Upper lobe of left lung (tissue), 6 donors: ENCODE measurements at places on chromosomes 16 and 17. TPM values are rescaled to one million over a fixed set of nuclear protein-coding genes. Genes with fewer than 3 reads are reported as not detected.

Gene TP53TG3
- total RNA-seq: not detected

Gene TBX4
- 11.9 TPM for total RNA-seq

Gene MMP2
- total RNA-seq: 210 TPM

Gene C17orf50
- total RNA-seq: not detected

Gene VMO1
- 11.6 TPM for total RNA-seq

- H3K27ac ChIP-seq: no peak overlapping the region
- peaks cover 29% of the 10 kb centered on the region for H3K4me1 ChIP-seq
- no peaks in the 10 kb centered on the region for H3K36me3 ChIP-seq
- no peak for DNase-seq
- H3K27me3 ChIP-seq: no peaks in the 10 kb centered on the region
These were observed 54.6 kb downstream of the ABR start for GRCh38 chr17:1124896-1125787.

DNA sequence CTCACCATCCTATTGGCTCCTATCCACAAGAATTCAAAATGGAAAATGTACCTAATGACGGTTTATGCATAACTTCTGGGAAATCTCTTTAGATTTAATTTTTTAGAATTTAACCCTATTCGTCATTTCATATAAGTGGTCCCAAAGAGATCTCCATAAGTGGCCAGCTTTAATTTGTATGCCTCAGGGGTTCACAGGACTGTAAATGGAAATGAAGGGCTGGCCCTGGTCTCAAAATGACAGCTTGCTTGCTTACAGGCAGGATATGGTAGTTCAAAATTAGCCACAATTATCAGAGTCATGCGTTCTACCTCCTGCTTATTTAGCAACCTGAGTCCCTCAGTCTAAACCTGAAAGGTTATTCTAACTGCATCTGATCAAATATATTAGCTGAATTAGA is 6.6 kb upstream of the NACA2 start:
- no peaks in the 10 kb centered on the region for H3K36me3 ChIP-seq
- no peak overlapping the region for H3K27ac ChIP-seq
- H3K4me3 ChIP-seq: no peak overlapping the region
- no peaks in the 10 kb centered on the region for H3K4me1 ChIP-seq

DNA sequence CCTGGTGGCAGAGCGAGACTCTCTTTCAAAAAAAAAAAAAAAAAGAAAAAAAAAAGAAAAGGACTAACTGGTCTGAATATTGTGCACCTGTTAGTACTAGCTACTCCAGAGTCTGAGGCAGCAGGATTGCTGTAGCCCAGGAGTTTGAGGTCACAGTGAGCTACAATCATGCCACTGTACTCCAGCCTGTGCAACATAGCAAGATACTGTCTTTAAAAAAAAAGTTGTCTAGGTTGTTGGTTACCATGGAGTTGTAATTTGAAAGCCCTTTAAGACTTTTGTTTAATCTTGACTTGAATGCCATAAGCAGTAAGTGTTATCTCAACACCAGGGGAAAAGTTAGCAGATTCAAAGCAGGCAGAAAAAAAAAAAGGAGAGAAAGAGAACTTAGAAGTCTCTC is 10.9 kb upstream of the C16orf54 start:
- H3K27ac ChIP-seq: no peak overlapping the region
- H3K4me3 ChIP-seq: no peak overlapping the region
- DNase-seq: no peak
- H3K36me3 ChIP-seq: no peaks in the 10 kb centered on the region

DNA sequence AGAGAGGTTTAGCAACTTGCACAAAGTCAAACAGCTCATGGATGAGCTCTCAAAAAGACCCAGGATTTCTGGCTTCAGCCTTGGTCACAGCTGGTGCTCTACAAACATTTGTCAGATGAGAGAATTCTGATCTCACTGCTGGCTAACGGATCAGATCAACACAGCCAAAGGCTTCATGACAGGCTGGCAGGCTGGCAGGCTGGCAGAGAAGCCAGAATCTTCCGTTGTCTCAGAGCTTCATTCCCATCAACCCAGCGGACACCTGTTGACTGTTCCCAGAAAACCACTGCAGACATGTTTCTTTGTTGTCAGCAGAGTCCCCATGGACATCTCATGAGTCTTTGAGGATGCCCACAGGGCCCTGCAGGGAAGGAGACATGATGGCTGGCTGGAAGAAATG is 303.8 kb upstream of the ASIC2 start:
- no peaks in the 10 kb centered on the region for H3K27me3 ChIP-seq
- no peaks in the 10 kb centered on the region for H3K36me3 ChIP-seq
- H3K4me3 ChIP-seq: no peak overlapping the region

GRCh38 chr16:84141143-84141670 is 3.8 kb downstream of the HSDL1 start:
- no peak overlapping the region for H3K4me3 ChIP-seq
- H3K36me3 ChIP-seq: no peaks in the 10 kb centered on the region
- H3K27me3 ChIP-seq: no peaks in the 10 kb centered on the region
- no peak for DNase-seq
- H3K27ac ChIP-seq: no peak overlapping the region

DNA sequence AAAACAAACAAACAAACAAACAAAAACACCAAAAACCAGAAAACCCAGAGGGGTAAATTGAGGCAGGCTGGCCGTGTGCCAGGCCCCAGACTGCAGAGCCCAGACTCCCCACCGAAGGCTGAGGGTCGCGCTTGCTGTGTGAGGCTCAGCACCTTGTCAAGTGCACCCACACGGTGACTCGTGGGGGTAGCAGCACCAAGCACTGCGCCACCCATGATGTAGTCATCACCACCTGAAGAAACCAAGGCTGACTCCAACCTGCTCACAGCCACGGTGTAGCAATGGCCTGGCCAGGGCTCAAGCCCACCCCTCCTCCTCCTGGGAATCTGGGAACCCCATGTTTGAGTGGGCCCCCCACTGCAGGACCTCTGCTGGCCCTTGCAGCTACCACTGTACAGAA is 11.9 kb downstream of the MCRIP1 start:
- DNase-seq: no peak
- H3K36me3 ChIP-seq: no peaks in the 10 kb centered on the region
- H3K4me1 ChIP-seq: peaks cover 17% of the 10 kb centered on the region
- peak overlapping the region; percentile 13 for H3K4me3 ChIP-seq

- no peaks in the 10 kb centered on the region for H3K4me1 ChIP-seq
- H3K27ac ChIP-seq: no peak overlapping the region
- H3K4me3 ChIP-seq: no peak overlapping the region
- no peaks in the 10 kb centered on the region for H3K27me3 ChIP-seq
- no peak for DNase-seq
- H3K36me3 ChIP-seq: no peaks in the 10 kb centered on the region
These were observed 48.8 kb downstream of the HSD17B2 start for GRCh38 chr16:82083710-82084353.

DNA sequence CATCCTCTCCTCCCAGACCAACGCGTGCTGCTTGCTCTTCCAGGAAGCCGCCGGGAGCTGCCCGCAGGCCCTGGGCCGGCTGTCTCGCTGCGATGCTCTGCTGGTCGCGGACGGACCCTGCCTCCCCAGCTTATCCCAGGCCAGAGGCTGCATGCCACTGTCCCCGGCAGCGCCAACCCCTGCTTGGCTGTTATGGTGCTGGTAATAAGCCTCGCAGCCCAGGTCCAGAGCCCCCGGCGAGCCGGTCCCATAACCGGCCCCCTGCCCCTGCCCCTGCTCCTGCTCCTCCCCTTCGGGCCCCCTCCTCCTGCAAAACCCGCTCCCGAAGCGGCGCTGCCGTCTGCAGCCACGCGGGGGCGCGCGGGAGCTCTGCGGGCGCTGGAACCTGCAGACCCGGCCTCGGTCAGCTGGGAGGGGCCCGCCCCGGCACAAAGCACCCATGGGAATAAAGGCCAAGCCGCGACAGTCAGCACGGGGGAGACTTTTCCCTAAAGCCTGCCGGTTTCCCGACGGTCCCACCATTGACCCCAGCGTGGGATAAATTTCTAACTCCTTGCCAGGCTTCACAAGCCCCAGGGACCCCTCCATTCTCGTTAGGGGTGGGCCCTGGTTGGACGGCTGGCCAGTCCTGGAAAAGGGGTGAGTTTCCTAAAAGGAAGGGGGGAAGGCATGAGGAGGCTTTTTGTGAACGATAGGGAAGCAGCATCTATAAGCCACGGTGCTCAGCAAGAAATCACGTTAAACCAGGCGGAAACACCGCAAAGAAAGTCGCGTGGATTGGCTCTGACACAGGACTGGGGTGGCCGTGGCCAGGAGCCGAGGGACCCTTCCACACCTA is 11.2 kb downstream of the ENPP7 start:
- H3K36me3 ChIP-seq: no peaks in the 10 kb centered on the region
- H3K4me3 ChIP-seq: peak overlapping the region; percentile 10
- H3K4me1 ChIP-seq: peaks cover 15% of the 10 kb centered on the region
- DNase-seq: peak; percentile 96
- no peak overlapping the region for H3K27ac ChIP-seq
- H3K27me3 ChIP-seq: no peaks in the 10 kb centered on the region

DNA sequence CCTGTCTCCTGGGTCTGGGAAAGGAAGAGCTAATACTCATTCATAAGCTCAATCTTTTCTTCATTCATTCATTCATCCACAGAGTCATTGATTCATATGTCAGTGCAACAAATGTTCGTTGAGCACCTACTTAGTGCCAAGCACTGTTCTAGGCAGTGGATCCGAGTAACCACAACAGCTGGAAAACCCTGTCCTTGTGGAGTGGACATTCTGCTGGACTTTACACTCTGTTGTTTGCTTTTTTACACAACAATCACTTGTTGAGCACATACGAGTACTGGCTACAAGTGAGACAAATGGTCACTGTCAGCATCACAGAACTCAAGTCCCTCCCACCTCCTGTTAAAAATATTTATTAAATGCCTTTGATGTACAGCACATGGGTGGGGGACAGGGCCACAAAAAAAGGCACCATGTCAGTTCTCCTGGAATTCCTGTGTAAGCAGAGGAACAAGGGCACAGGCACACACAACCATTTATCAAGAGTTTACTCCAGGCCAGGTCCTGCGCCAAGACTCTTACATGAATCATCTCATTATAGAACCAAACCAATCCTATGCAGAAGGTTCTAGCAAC is 46.9 kb downstream of the TEKT5 start:
- H3K4me1 ChIP-seq: no peaks in the 10 kb centered on the region
- H3K4me3 ChIP-seq: no peak overlapping the region
- peak overlapping the region; percentile 79 for H3K27ac ChIP-seq
- DNase-seq: no peak
- no peaks in the 10 kb centered on the region for H3K27me3 ChIP-seq

- H3K36me3 ChIP-seq: peaks cover 44% of the 10 kb centered on the region
- H3K4me3 ChIP-seq: no peak overlapping the region
- DNase-seq: no peak
These were observed 5.9 kb upstream of the CORO6 start for GRCh38 chr17:29628644-29629043.

DNA sequence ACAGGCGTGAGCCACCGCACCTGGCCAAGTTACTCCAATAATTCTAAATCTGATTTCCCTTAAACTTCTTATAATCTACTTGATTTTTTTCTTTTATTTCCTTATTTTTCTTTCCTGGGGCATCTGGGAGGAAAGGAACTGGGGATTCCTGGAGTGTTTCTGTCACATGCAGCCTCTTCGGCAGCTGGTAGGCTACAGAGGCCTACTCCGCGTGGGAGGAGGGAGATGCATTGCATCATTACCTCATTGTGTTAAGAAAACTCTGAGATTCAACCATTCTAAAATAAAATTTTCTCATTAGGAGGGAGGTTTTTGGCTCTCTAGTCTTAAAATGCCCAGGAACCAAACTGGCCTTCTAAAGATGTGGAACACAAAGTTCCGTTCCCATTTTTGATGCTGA is 64.0 kb downstream of the SOX9 start:
- no peak overlapping the region for H3K27ac ChIP-seq
- no peaks in the 10 kb centered on the region for H3K36me3 ChIP-seq
- no peak for DNase-seq
- H3K27me3 ChIP-seq: no peaks in the 10 kb centered on the region
- no peak overlapping the region for H3K4me3 ChIP-seq

DNA sequence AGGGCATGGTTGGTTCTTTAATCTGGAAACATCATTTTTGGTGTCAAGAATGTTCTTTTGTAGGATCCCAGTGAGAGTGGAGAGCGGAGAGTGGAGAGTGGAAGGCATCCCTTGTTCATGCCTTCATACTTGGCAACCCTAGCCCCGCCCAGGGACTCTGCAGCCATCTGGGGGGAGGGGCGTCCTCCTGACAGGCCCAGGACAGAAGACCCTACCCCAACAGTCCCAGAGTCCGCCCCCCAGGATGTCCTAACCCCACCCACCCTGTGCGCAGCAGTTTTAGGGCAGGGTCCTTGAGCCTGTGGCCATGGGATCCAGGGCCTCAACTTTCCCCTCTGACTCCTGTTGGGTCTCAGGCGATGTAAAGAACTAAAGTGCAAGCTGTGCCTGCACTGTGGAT is 4.5 kb downstream of the SLC26A11 start:
- no peaks in the 10 kb centered on the region for H3K36me3 ChIP-seq
- H3K27ac ChIP-seq: no peak overlapping the region
- H3K4me3 ChIP-seq: no peak overlapping the region
- no peaks in the 10 kb centered on the region for H3K27me3 ChIP-seq

DNA sequence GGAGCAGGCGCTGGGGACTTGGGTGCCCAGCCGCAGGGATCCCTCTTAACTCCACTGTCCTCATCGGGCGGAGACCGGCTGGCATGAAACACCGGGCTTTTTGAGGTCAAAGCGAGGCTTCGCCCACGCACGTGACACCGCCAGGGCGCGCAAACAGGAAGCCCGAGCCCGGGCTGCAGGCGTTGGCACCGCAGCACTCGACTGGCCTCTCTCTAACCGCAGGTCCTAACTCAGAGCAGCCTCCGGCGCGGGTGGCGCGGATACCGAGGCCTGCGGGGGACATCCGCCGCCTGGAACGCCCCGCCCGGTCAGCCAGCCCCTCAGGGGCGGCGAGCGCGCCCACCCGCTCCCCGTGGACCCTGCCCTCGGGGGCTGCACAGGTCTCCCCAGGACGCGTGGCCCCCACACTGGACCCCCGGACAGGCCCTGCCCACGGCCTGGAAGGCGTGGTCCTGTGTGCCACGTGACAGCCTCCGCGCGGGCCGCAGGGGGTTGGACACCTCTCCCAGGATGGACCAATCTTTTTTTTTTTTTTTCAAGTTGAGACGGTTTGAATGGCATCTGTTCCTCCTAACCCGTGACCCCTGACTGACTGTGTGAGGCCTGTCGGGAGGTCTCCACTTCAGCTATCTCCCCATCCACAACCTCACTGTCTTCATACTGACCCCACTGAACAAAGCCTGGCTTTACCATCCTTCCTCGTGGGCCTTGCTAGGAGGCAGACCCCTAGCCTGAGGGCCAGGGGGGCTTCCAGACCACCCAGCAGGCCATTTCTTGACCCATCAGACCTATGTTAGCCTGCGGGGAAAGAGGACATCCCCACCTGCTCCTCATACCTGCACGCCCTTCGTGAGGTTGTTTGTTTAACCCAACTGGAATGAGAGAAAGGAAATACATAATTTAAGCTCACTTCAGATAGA is 8.4 kb upstream of the SLC47A2 start:
- peak; percentile 87 for DNase-seq
- H3K4me1 ChIP-seq: peaks cover 53% of the 10 kb centered on the region
- H3K36me3 ChIP-seq: no peaks in the 10 kb centered on the region
- H3K4me3 ChIP-seq: peak overlapping the region; percentile 40
- no peaks in the 10 kb centered on the region for H3K27me3 ChIP-seq
- peak overlapping the region; percentile 58 for H3K27ac ChIP-seq
